ENCODE measurements at places on chromosomes 5 and 9. TPM values are rescaled to one million over a fixed set of nuclear protein-coding genes. Genes with fewer than 3 reads are reported as not detected.

Gene CNTFR
- total RNA-seq = 116 TPM

Gene PCDHGA4
- total RNA-seq = 4.7 TPM

Gene SFXN1
- 21.3 TPM for total RNA-seq

Gene TRIP13
- 1.2 TPM for total RNA-seq

Gene SLC36A2
- total RNA-seq = not detected

Gene ARID3C
- not detected for total RNA-seq

Gene IFNA21
- total RNA-seq = not detected

Gene CDC14B
- total RNA-seq = 37.4 TPM

Gene ANKRD55
- not detected for total RNA-seq

Gene PCDHGA2
- 3.7 TPM for total RNA-seq

Gene ANKRD20A1
- 2.2 TPM for total RNA-seq

Gene EMB
- 49.1 TPM for total RNA-seq

Gene CDH10
- total RNA-seq = not detected

Gene PCDHGB4
- total RNA-seq = 3.2 TPM

Gene CSNK1A1
- 224 TPM for total RNA-seq

Gene AMBP
- not detected for total RNA-seq

Gene C9orf153
- total RNA-seq = 0.55 TPM

Gene SMIM33
- not detected for total RNA-seq

Gene ADRB2
- 25.3 TPM for total RNA-seq

Gene ORM1
- total RNA-seq = 0.64 TPM

Gene TAF11L13
- total RNA-seq = not detected

Gene HMGXB3
- 30.6 TPM for total RNA-seq

Gene CCL28
- 1.4 TPM for total RNA-seq

Gene CCDC152
- 0.45 TPM for total RNA-seq

Gene PCSK5
- 79.6 TPM for total RNA-seq

Gene CCIN
- 0.87 TPM for total RNA-seq

Gene TTF1
- 10.8 TPM for total RNA-seq

Gene SVEP1
- 359 TPM for total RNA-seq

Gene FOXI1
- not detected for total RNA-seq

Gene SPINK4
- not detected for total RNA-seq

Data from mesenteric fat pad (tissue), 1 donor.